ENCODE measurements at places on chromosomes 5 and 9.
A peak's percentile ranks its signal among the peaks of the same experiment; 100 is the strongest.

DNA sequence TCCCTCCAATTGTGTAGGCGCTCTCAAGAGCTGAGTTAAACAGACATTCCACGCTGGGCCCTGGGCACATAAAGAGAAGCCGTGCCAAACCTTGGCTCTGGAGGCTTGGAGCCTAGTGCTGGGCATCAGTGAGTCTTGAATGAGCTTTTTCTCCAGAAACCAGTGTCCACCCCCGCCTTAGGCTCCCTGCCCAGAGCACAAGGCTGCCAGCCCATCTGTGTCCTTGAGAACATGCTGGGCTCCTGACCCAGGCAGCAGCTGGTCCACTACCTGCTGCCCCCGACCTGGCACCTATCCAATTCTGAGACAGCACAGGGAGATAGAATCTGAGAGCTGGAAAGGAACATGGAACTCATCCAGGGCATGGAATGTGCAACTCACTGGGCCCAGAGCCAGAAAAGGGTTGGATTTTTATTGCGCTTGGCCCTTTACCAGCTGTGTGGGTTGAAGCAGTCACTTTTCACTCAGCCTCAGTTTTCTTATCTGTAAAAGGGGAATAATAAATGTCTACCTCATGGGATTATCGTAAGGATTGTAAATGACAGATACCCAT lies 92.4 kb upstream of the CPLX2 start:
- peak; percentile 21 for DNase-seq

- peak; percentile 61 for DNase-seq
Measured at GRCh38 chr9:97501177-97501971, at the start of gene TMOD1. TMOD1 (plus strand) TSS chr9:97501666; CDS start chr9:97524189, 22,523 bp downstream.

- peak; percentile 53 for DNase-seq
Measured at GRCh38 chr9:130461218-130461630, 16.5 kb downstream of the ASS1 start.

GRCh38 chr5:90096415-90097081 lies 313.0 kb downstream of the CETN3 start:
- DNase-seq = peak; percentile 41

DNA sequence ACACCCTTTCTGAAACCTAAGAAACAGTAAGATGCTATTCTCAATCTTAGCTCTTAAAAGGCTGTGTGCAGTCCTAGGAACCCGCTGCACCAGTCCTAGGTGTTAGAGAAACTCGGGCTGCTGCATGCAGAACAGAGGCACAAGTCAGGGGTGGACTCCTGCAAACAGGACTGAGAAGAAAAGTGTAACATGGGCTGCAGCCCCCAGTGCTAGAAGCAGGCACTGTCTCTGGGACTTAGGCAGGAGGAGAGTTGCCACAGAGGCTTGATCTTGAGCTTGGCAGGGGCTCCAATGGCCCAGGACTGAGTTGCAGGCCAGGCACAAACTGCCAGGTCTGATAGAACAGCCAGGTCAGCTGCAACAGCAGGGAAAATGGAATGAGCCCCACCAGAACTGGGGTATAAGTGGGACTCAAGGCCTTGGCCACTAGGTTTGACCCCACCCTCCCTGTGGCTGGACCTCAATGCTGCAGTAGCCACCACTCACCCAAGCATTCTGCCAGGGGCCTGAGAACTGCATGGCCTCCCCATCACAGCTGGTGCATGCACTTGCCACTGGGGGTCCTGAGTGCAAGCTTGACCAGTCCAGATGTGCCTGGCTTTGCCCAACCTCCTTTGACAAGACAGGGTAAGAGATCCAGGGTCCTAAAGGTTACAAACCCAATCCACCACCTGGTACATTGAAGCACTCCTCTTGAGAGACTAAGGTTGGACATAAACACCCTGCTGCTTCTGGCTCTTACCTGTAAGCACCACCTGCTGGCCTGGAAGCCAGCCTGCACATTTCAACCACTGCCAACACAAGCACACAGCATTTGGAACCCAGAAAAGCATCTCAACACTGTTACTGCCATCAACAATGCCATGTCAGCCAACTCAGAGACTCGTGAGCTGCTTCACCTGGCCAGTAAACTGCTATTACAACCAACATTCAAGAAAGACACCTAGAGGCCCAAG lies 103.3 kb downstream of the FBXL17 start:
- DNase-seq = no peak

GRCh38 chr9:99012957-99013512 lies 69.3 kb downstream of the COL15A1 start:
- DNase-seq = no peak

- DNase-seq = peak; percentile 98
Measured at GRCh38 chr9:79221084-79221483, 350.7 kb upstream of the TLE4 start.

- DNase-seq = no peak
Measured at GRCh38 chr5:1995491-1995890, 112.8 kb upstream of the IRX4 start.

GRCh38 chr9:3898461-3899218 lies 372.8 kb upstream of the RFX3 start:
- DNase-seq = no peak

GRCh38 chr5:38846379-38847011 lies 683 bp downstream of the OSMR start:
- DNase-seq = peak; percentile 36

GRCh38 chr5:156543348-156544145 lies 216.6 kb downstream of the SGCD start:
- no peak for DNase-seq

- DNase-seq = no peak
Measured at GRCh38 chr9:22131817-22132216, 122.7 kb upstream of the CDKN2B start.

DNA sequence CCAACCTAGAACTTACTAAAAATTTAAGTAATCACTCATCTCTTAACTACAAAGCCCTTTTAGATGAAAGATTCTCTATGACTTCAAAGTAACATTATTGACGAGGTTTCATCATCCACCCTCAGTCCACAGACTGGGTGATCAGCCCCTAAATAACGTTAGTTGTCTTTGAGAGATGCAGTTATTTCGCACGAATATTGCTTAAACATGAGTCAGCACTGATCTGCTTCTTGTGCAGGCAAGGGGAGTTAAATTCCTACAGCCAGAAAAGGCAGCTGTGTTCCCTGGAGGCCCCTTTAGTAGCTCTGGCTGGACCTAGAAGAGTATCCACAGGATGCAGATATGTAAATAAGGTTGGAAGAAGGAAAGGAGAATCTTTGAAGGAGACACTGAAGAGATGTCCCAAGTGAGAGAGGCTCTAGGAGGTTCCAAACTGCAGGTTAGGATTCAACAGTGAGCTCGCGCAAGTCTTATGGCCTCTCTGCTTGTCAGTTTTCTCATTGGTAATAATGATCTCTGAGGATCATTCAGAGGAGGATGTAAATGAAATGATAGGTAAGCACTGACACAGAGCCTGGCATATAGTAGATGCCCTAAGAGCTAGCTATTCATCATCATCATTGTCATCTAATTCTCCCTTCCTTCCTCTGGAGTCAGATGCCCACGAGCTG lies 122.2 kb upstream of the MAN2A1 start:
- peak; percentile 45 for DNase-seq

DNA sequence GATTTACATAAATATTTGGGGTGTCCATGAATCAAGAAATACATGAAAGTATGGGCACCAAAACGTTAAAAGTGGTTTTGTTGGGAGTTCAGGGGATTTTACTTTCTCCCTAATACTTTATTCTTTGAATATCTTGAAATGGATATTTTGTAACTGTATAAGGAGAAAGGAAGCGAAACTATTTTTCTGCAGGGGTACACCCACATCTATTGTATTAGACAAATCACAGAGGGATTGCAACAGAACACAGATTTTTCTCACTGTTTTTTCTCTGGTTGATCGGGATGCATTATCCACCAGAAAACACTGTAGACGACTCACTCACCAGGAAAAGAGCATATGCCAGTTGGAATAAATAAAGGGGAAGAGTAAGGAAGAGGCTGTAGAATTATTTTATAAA lies 1.2 kb upstream of the RABGAP1 start:
- no peak for DNase-seq

- no peak for DNase-seq
Measured at GRCh38 chr5:140338336-140338735, 8.1 kb downstream of the HBEGF start.

- no peak for DNase-seq
Measured at GRCh38 chr5:134258896-134259295, 33.0 kb upstream of the PPP2CA start.

- peak; percentile 80 for DNase-seq
Measured at GRCh38 chr5:178786859-178787499, 56.5 kb upstream of the ZNF354A start.

- no peak for DNase-seq
Measured at GRCh38 chr9:85452841-85453240, 288.9 kb downstream of the AGTPBP1 start.

DNA sequence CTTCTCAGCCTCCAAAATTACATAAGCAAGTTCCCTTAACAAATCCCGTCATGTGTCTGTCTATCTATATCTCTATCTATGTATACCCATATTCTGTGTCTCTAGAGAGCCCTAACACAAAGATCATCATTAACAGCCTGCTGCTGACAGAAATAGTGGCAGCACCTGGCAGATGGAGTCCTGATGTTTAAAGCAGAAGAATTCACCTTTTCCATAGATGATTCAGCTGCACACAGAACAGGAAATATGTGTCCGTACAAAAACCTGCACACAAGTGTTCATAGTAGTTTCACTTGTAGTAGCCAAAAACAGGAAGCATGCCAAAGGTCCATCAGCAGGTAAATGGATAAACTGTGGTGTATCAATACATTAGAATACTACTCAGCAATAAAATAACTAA lies 45.0 kb upstream of the ACO1 start:
- DNase-seq = no peak

GRCh38 chr5:175659546-175660253 lies 1.8 kb downstream of the HRH2 start:
- DNase-seq = no peak

DNA sequence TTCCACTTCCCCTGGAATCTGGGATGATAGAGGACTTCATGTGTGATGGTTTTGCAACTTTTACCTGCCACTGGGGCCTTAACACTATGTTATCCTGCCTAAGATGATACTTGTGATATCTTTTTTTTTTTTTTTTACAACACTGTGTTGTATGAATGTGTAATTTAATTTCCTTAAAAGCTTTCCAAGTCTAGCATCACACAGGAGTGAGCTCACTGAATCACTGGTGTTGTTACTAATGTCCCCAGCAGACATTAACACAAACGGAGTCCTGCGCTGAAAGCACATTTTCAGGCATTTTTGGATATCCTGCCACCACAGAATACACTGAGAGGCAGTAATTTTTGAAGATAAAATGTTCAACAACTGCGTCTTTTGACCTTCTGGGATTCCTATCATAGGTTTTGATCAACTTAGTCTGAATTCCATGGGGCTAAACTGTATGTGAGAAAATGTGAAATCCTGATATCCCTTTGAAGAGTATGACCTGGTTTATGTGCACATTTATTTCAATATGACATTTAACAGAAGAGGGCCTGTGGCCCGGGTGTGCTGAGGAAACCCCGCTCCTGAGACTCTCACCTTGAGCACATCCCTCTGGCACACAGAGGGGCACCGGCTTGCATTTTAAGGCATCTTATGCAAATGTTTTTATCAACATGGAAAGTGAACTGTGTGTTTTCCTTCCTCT lies 118.0 kb downstream of the FSTL4 start:
- DNase-seq = no peak
